NCI-H510A treated with DMSO at 0.1 percent for 48 hours (cell line): ENCODE measurements at places on chromosomes 16 and 17.
A peak's percentile ranks its signal among the peaks of the same experiment; 100 is the strongest.

- no peak for DNase-seq
Measured at GRCh38 chr17:51676691-51677487, 416.5 kb downstream of the UTP18 start.

DNA sequence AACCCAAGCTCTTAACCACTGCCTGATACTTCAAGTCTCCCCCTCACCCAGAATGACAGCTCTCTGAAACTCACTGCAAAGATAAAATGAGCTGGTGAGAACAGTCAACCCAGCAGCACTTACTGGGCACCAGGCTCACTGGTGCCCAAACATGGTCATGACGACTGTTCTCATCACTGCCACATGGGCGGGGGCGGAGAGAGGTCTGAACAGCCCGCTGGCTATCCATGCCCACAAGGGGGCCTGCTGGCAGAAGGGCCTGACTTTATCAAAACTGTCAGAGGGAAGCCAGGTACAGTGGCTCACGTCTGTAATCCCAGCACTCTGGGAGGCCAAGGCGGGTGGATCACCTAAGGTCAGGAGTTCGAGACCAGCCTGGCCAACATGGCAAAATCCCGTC lies 4.0 kb downstream of the MYBBP1A start:
- no peak for DNase-seq

GRCh38 chr17:67059372-67059771 lies 15.0 kb downstream of the CACNG1 start:
- DNase-seq: no peak

GRCh38 chr16:78987666-78988065 lies 612.9 kb downstream of the MAF start:
- DNase-seq: no peak

DNA sequence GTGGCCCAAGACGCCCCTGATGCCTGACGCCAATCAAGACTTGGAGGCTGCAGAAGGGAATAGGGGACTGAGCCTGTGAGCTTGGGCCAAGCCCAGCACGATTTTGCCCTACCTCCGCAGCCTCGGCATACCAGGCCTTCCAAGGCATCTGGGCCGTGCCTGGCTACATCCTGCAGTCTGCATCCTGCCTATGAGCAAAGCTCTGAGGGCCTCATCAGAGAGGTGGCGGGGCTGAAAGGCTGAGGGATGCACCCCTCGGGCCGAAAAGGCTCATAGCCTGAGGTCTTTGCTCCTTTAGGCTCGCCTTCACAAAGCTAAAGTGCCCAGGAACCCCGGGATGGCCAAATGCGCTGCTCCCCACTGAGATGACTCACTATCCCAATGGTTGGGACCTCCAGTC lies 2.5 kb downstream of the SEZ6 start:
- DNase-seq: no peak

DNA sequence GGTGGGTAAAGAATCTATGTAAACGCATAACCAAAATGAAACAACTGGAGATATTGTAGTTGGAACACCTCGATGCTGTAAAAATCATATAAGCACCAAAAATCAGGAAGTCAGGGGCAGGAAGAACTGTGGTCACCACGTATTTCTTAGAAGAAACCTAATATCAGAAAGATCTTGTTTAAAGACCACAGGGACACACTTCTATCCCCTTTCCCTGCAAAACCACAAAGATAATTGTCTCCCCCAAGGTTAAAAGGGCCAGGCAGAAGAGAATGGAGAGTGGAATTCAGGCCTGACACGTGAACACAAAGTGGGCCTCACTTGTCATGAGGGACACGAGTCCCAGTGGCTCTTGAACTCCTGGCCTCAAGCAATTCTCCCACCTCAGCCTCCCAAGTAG lies 68.1 kb downstream of the GSG1L start:
- DNase-seq: no peak

GRCh38 chr16:88050952-88051660 lies 99.9 kb downstream of the BANP start:
- no peak for DNase-seq

- DNase-seq: no peak
Measured at GRCh38 chr16:637081-638018, 1.2 kb upstream of the METTL26 start.

- DNase-seq: no peak
Measured at GRCh38 chr17:80195141-80195540, 25.0 kb downstream of the SGSH start.

GRCh38 chr17:50918071-50918932 lies 52.1 kb upstream of the TOB1 start:
- DNase-seq: no peak

GRCh38 chr16:53785044-53785443 lies 81.1 kb downstream of the FTO start:
- no peak for DNase-seq

DNA sequence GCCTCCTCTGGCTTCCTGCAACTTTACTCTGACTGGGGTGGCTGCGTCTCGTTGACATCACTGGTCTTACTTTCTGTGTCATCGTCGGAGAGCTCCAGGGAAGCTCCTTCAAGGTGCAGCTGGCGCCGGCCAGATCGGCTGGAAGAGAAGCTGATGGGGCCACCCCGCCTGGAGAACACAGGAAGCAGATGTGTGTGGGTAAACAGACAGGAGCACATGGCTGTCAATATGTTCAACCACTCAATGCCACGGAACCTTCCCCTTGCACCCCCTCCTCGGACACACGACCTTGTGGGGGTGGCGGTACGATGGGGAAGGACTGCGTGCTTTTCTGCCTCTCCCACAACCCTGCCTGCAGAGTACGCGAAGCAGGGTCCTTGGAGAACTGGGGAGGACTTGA lies 40.1 kb downstream of the NDEL1 start:
- DNase-seq: peak; percentile 17

DNA sequence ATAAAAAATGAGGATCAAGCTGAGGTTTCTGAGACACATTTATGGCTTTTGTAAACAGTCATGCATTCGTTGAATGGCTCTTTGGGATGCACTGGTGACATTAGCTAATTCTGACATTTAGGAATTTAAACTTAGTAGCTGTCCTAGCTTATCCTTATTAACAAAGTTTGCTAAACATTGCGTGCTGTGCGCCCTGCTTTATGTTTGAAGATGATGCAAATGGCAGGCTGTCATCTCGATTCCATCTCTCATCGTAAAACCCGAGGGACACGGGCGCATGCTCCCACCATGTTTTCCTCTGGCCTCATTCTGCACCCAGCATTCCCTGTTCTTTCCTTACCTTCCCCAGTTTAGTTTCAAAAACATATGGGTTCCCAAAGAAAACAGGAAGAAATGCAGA lies 53.8 kb upstream of the ARHGAP44 start:
- no peak for DNase-seq

GRCh38 chr17:35498448-35499178 lies 38.9 kb downstream of the SLFN12L start:
- no peak for DNase-seq

GRCh38 chr17:44043272-44043696 lies 23.2 kb downstream of the LSM12 start:
- DNase-seq: no peak

DNA sequence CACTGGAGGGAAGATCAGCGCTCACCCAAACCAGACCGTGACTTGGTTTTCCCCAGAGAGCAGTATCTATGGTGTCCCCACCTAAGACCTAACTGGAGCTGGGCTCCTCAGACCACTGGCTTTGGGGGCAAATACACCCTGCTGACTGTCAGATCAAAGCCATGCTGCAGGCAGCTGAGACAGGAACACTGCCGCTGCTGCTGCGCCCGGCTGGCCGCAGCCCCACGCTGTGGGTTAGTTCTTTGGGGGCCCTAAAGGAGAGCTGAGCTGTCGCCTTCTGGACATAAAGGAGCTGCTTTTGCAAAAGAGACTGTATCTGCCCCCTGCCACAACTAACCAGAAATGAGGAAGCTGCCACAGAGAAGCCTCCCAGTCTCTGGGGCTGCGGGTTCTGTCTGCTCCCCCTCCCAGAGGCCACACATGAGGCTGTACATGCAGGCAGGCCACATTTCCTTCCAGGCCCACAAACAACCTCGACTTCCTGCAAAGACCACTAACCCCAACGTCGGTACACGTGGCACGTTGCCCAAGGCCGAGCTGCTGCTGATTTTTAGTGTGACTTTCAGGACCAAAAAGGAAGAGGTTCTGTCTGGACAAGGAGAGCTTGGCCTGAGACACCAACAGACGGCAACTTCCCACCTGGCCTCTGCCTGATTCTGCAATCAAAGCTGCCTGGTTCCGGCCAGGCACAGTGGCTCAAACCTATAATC lies 18.2 kb upstream of the ABR start:
- no peak for DNase-seq

- DNase-seq: no peak
Measured at GRCh38 chr16:83187405-83187804, 560.6 kb downstream of the CDH13 start.

DNA sequence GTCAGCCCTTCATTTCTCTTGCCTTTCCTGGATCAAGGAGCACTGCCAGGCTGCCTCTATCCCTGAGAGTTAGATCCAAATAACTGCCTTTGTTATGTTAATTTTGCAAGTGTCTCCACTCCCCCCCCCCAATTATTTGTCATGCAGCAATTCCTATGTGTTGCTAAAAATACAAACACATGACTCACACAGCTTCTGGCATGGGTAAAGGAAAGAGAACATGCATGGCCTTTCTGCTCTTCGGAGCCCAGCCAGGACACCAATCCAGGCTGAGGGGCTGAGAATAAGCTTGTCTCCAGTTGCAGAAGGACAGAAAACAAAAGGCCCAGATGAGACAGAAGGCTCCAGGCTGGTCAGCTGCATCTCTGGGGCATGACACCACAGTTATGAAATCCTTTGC lies 148.0 kb upstream of the TNRC6C start:
- DNase-seq: no peak

GRCh38 chr17:10144982-10145381 lies 53.4 kb downstream of the GAS7 start:
- no peak for DNase-seq

DNA sequence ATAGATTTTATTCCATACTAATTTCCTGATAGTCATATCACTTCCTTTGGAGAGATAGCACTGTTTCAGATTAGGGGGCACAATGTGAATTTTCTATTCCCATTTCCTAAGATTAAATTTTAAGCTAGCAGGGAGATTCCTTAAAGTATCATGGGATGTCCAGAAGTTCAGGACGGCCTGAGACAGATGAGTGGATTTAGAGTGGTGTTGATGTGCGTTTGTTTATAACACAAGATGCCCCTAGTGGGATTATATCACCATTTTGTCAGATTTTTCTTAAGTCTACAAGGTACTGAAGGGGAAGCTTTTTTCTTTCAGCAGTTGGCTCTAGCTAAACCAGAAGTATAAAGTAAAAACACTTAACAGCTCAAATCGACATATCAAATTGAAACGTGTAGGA lies 183.6 kb upstream of the TBX2 start:
- no peak for DNase-seq

GRCh38 chr16:71883168-71883848 lies 674 bp downstream of the ZNF821 start:
- DNase-seq: peak; percentile 12

DNA sequence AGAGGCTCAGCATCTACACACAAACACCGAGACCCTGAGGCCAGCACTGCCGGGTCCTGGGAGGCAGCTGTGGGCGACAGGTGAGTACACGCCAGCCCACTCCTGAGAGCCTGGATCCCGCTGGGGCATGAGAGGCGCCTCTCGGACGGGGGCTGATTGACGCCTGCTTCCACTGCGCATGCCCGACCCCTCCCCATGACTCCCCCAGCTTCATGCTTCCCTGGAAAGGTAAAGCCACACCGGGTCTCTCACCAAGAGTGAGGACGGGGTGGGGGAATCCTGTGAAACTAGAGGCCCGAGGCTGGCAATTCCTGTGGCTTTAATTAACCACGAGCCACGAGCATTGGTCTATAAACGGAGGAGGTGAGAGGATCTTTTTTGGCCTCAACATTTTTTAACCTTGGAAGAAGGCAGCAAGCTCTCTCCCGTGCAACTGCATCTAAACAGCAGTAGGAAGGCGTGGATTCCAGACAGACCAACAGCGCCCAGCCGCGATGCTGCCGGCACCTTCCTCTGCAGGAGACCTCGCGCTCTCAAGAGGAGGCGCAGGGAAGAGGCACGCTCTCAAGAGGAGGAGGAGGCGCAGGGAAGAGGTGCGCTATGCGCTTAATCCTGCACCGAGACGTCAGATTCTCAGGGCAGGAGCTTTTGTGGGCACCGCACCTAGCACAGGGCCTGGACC lies 71.8 kb upstream of the METRNL start:
- peak; percentile 65 for DNase-seq

- peak; percentile 50 for DNase-seq
Measured at GRCh38 chr17:31538080-31538762, 146.7 kb downstream of the RAB11FIP4 start.

- DNase-seq: no peak
Measured at GRCh38 chr16:4160658-4161430, 44.6 kb upstream of the ADCY9 start.

GRCh38 chr16:9695152-9695551 lies 487.1 kb downstream of the GRIN2A start:
- no peak for DNase-seq

GRCh38 chr17:77441940-77442339 lies 301.2 kb downstream of the SEC14L1 start:
- DNase-seq: no peak

GRCh38 chr17:78537217-78537860 lies 39.9 kb downstream of the DNAH17 start:
- DNase-seq: no peak

GRCh38 chr17:19384723-19385391 lies 2.1 kb downstream of the MFAP4 start:
- DNase-seq: peak; percentile 26

- peak; percentile 85 for DNase-seq
Measured at GRCh38 chr16:81669473-81670350, 109.4 kb upstream of the PLCG2 start.

- no peak for DNase-seq
Measured at GRCh38 chr16:51641191-51641765, 490.2 kb upstream of the SALL1 start.

GRCh38 chr17:41417576-41418015 lies 6.8 kb downstream of the KRT37 start:
- peak; percentile 64 for DNase-seq

DNA sequence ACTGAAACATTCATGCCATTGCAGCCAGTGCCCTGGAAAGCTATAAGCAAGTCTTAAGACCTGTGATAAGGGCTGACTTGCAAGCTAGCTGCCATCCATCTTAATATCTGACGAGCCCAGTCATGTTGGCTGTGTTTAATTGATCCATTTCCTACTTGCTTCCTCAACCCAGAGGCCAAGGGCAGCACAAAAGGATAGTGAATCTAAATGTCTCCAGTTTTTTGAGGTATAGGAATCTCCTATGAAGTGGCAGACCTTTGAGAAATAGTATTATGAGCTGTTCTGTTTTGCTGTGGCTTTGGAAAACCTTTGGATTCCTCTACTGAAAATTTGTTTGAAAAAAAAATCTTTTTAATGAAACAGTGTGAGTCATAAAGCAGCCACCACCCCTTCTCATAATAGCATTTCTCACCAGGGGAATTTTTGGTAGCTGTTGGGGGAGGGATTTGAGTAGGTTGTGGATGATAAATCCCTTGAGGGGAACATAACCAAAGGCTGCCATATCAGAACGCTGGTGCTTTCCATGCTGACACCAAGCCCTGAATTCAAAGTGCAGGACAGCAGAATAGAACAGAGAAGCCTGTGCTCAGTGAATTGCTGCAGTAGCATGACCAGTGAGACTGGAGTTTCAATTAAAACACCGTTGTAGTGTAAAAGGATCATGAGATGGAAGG lies 12.9 kb downstream of the ZNRF1 start:
- no peak for DNase-seq
